ENCODE measurements at places on chromosomes 4 and X.

DNA sequence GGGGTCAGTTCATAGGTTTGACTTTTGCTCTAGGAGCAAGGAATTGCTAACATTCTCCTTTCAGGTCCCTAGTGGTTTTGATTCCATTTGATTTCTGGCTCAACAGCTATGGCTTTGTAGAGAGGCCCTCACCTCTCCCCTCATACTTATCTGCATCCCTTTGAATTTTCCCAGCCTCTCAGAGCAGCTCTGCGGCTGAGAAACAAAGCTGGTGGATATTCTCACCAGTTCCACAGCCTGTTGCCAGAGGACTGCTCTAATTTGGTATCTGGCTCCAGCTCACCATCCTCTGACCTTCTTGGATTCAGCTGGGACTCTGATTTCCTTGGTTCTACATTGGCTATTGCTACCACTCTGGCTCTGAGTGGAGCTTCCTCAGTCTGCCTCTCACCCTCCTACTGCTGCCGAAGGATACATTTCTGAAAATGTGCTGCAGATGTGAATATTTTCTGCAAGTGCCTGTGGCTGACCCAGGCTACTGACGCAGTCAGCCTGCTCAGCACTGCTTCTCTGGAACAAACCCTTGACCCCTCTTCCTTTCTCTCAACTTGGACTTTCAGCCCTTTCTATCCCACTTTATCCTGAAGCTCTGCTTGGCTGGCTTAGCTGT, 110.9 kb upstream of the ENPEP start:
- no peak for DNase-seq

DNA sequence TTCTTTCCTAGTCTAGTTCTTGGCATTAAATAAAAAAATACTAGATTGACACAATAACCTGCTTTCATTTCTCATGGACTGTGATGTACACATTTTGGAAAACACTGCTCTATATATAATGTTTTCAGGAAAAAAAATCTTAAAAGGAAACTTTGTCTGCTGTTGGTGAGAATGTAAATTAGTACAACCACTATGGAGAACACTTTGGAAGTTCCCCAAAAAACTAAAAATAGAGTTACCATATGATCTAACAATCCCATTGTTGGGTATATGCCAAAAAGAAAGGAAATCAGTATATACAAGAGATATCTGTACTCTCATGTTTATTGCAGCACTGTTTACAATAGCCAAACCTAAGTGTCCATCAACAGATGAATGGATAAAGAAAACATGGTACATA, 202.3 kb downstream of the PPP3CA start:
- DNase-seq, result no peak

DNA sequence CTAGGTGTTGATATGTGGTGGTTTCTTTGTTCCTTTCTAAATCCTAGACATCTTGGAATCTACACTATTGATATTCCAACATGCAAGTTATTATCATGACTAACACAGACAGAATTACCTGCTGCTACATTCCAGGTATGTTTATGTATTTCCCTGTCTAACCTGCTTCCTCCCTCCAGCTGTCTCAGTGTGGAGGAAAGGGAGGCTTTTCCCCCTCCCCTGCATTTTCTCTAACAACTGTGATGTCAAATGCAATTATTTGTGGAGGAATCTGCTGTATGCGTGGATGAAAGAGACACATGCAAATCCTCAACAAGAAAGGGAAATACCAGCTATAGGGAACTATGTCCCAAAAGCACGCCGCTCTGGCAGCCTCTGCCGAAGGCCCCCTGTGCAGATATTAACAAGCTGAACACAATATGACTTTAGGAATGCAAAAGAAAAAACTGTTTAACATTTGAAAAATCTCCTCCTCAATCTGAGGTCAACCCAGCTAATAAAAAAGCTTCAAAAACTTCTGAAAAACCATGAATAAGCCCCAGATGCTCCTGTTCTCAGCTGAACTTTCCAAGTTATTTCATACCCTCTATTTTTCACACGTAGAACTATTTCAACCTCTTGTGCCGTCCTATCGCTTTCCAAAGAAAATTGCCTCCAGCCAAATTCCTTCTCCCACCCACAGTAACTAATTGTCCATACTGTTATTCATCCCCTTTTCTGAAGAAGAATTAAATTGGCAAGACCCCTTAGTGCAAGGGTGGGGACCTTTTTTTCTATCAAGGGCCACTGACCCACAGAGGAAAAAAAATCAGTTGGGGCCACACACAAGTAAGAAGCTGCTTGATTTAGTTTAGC, 225.1 kb upstream of the GPC4 start:
- no peak for DNase-seq

- DNase-seq, result no peak
Observed at GRCh38 chr4:144599621-144600020, 46.3 kb upstream of the HHIP start.

DNA sequence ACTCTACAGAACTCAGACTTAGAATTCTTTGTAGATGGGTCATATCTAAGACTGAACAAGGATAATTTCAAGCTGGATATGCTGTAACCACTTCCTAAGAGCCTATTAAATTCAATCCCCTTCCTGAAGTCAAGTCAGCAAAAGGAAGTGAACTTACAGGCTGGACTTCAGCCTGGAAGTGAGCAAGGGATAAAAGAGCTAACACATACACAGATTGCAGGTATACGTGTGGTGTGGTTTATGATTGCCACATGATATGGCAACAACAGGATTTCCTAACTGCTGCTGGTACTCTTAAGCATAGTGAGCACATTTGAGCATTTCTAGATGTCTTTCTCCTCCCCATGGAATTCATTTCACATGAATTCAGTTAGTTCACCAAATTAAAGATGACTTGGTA, 38.2 kb upstream of the UXT start:
- no peak for DNase-seq

- no peak for DNase-seq
Observed at GRCh38 chr4:63937961-63938360, 471.3 kb downstream of the TECRL start.

GRCh38 chr4:106062452-106062875, 167.2 kb downstream of the NPNT start:
- DNase-seq, result no peak

GRCh38 chr4:181643466-181643865, 599.7 kb upstream of the TENM3 start:
- no peak for DNase-seq

DNA sequence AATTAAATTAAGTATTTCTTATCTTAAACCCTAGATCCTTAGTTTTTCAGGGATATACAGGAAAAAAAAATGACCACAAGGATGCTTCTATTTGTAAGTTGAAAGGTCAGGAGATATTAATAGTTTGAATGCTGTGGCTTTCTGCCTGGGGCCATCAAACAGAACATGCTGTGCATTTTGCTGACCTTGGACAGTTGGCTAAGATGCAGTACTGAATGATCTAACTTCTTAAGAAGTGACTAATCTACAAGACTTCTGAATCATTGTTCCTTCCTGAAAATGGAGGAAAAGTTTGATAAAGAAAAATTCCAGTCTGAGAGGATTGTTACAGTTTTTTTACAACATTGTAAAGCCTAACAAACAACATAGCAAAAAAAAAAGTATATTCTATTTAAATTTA, 237.8 kb upstream of the JADE1 start:
- no peak for DNase-seq

DNA sequence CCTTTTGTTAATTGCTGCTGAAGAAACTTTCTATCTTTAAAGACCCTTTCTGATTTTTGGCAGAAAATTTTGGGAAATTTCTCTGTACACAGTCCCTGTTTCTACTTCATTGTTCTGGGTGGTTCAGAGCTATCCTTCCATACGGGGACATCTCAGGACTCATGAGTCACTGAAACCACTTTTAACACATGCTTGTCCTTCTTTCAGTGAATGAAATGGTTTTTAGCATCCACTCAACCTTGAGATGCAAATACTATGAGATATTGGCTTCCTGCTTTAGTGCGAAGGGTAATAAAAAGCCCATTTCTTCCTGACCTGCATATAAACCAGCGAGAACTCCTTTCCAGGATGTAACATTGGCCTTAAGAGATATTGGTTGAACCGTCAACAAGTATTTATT, 158.0 kb downstream of the REPS2 start:
- DNase-seq, result no peak

DNA sequence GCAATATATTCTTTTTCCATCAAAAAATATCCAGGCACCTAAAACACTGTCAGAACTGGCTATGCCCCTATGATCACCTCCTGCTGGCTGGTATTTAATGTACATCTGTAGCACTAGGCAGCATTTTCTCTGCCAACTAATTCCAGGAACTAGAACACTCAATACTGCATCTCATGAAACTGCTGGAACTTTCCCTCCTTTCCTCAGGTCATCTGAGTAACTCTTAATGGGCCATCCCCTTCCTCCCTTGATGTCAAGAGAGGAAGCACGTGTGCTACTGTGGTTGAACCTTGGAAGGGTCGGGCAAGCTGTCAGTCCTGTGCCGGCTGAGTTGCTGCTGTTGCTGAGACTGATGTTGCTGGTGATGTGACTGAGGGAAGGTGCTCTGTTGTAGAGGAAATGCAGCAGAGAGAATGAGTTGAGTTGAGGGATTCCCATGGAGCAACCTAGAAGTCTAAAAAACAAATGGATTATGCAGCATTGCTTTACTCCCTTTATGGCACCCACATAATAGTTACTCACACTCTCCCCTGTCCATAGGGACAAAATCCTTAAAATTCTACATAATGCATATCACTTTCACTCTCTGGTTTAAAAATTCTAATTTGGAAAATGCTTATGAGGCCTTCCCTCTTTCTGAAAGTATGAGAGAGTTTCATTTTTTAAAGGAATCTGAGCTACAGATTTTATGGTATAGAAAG, 39.5 kb downstream of the TMEM165 start:
- DNase-seq, result no peak

GRCh38 chrX:25873196-25873595, 264.9 kb upstream of the MAGEB18 start:
- no peak for DNase-seq

DNA sequence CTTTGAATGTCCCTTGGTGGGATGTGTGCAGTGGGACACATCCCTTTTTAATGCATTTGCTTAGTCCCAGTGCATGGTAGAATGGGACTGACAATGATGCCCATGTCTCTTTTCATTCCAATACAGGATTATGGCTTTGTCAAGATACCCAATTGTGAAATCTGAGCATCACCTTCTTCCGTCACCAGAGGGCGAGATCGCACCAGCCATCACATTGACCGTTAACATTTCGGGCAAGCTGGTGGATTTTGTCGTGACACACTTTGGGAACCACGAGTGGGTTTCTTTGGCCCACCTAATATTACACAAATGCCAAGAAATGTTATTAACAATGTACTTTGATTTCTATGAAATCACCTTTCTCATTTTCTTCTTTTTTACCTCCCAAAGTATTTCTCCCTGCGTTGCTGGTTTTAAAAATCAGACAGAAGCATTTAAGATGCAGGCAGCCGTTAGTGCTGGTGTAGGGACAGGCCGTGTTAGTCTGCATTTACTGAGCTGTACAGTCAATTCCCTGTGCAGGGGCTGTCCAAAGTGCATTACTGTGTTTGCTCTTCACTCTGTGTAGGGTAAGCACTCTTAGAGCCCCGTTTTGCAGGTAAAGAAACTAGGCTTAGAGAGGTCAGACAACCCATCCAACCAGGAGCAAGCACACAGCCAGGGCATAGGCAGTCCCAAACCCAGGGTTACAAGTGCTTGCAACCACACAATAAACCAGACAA, 46.5 kb downstream of the CWH43 start:
- DNase-seq, result no peak

- no peak for DNase-seq
Observed at GRCh38 chr4:144499777-144500176, 146.2 kb upstream of the HHIP start.

DNA sequence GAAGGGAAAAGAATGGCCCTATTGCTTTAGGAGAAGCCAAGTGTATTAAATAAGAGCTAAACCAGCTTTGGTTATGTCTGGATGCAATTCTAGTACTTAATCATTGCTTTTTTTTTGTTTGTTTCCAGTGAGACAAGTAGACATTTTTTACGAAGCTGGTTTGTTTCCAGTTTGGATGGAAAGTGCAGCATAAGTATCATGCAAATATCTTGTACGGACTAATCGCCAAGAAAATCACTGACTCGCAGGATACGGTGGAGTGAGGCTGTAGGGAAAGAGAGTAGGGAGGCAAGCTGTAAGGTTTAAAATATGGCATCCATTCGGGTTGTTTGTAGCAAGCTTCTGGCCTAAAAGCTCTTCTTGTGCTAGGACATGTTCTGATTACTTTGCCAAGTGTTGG, 64.8 kb downstream of the HPGD start:
- no peak for DNase-seq

GRCh38 chr4:182192511-182193181, 50.6 kb upstream of the TENM3 start:
- no peak for DNase-seq

DNA sequence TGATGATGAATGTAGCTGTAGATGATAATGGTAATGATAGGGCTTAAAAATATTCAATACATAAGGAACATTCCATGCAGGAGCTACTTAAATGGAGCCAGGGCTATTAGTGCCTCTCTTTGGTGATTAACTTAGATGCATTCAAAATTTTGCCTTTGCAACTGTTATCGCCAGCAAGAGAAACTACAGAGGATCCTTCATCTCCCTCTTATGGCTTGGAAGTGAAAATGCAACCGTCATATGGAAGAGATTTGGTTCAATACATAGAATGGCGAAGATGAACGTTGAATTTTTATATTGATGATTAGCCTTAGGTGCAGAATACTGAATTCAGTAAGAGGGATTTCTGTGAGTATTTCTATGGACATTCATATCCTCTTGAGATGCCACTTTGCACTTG, 134.5 kb upstream of the NLGN4X start:
- no peak for DNase-seq

GRCh38 chr4:73450398-73451004, 14.5 kb downstream of the AFP start:
- DNase-seq, result no peak

GRCh38 chr4:170226288-170226687, 136.5 kb upstream of the AADAT start:
- no peak for DNase-seq

DNA sequence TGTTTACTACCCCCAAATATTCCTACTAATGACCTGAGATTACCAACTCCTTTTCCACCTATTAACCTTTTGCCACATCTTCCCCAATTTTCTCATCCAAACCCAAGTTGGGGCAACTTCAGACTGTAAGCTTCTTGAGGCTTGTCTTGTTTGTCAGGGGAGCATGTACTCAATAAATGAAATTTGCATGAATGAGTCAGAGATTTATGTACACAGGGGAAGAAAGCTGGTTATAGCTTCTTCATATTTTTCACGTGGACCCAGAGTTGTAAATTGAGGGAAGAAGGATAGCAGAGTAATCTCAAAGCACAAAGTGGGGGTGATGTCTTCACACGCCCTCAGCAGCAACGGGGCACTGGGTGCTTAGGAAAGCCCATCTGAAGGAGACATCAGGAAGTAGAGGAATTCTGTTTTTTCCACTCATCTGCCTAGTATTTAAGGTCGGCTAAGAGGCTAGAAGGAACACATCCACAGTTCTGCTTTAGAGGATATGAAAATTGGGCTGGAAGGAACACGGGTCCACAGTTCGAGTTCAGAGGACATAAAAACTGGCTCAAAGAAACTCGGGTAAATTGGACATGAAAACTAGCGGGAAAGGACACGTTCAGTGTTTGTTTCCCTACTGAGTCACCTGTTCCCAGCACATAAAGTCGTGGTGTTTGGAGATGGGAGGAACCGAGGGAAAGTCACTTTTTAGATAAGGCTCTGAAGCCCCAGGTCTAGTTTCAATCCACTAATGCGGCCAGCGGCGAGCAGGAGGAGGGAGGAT, 696 bp upstream of the CA5B start:
- no peak for DNase-seq

GRCh38 chrX:49260221-49260985, 4.1 kb downstream of the FOXP3 start:
- no peak for DNase-seq

- DNase-seq, result no peak
Observed at GRCh38 chr4:2047031-2047660, 12.0 kb upstream of the NAT8L start.
